Panc1 (cell line): ENCODE measurements at places on chromosomes 5 and 9. TPM values are rescaled to one million over a fixed set of nuclear protein-coding genes. Genes with fewer than 3 reads are reported as not detected.

DNA sequence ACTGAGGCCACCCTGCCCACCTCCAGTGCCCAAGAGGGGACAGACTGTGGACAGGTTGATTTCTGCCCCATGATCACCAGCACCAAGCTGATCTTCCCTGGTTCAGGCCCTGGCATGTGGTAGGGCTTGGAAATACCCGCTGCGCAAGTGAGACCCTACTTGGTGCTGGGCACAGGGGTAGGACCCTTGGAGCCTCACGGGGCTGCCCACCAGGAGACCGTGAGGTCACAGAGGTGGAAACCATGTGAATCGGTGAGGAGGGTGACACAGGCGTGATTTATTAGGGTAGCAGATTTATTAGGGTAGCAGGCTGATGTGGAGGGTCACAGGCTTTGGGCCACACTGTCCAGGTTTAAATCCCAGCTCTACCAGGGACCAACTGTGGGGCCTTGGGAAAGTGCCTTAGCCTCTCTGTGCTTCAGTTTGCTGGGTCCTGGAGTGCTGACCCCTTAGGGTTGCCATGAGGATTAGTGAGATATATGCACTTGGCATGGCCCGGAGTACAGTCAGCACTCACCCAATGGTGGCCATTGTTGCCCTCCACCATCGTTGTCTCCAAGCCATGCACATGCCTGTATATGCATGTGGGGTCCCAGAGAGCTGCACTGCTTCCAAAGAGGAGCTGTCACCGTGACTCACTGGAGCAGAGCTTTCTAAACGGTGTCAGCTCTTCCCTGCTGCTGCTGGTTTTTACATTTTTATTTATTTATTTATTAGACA lies 20.9 kb upstream of the DUSP1 start:
- no peaks in the 10 kb centered on the region for H3K27me3 ChIP-seq
- peak overlapping the region; percentile 87 for H3K27ac ChIP-seq
- DNase-seq, result no peak
- no peaks in the 10 kb centered on the region for H3K36me3 ChIP-seq
- no peak overlapping the region for H3K4me3 ChIP-seq

Gene BTNL9
- 37.5 TPM for total RNA-seq

DNA sequence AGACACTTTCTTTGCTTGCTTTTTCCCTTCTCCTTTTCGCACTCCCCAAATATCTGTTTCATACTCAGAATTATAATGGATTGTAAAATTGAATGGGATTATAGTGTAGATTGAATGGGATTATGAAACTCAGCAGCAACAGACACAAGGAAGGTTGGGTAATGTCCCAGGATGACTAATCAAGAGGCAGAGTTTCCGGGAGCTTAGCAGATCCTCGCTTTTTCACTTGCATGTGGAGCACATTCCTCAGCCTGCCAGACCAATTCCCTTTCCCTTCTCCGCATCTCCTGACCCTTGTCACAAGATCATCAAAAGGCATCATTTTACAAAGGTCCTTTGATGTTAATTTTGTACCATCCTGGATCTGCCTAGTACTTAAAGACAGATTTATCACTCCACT lies 55.1 kb upstream of the SLC1A1 start:
- no peak for DNase-seq
- no peaks in the 10 kb centered on the region for H3K27me3 ChIP-seq
- no peak overlapping the region for H3K27ac ChIP-seq
- no peaks in the 10 kb centered on the region for H3K36me3 ChIP-seq

DNA sequence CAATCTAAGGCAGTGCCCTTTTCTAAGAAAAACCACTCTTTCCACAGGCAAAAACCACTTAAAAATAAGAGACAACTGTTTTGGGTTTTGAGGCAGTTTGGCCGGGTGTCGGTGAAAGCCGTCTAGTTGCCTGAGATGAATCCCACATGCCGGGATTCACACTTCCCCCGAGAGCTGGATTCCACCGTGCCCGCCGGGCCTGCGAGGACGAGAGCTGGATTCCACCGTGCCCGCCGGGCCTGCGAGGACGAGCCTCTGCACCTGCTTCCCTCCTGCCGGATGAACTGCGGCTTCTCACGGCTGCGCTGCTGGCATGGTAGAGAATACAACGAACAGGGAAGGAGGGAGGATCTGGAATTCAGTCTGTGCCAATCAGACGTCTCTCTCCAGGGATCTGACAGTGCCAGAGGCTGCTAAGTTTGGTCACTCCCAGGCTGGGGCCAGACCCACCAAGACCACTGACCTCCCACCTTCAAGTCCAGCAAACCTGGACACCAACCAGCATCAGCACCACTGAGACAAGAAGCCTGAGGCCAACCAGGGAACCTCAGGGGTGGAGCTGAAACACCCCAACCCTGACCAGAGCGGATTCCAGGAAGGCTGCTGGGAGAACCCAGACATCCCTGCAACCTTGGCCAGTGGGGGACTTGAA lies 23.0 kb downstream of the VAV2 start:
- peaks cover 20% of the 10 kb centered on the region for H3K4me1 ChIP-seq
- no peaks in the 10 kb centered on the region for H3K27me3 ChIP-seq
- no peak for DNase-seq
- no peak overlapping the region for H3K27ac ChIP-seq

- DNase-seq, result no peak
- H3K4me3 ChIP-seq, result no peak overlapping the region
- no peaks in the 10 kb centered on the region for H3K27me3 ChIP-seq
- H3K36me3 ChIP-seq, result no peaks in the 10 kb centered on the region
- H3K27ac ChIP-seq, result no peak overlapping the region
Observed at GRCh38 chr5:64318175-64318574, 152.5 kb downstream of the RNF180 start.

DNA sequence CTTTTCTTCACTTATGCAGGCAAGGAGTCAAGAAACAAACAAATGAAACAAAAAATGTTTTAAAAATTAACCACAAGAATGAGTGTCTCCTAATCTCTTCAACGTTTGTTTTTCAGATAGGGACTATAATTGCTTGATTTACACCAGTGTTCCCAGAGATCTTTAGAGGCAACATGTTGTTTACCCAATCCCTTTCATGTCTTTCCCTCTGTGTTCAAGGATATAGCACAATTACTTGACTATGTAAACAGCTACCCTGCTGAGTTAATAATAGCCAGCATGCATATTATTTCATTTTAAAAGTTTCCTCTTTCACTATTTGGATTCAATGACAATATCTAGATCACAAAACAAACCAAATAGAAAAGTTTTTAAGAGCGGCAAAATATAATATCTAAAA lies 25.1 kb upstream of the SHISAL2B start:
- no peak overlapping the region for H3K27ac ChIP-seq
- peaks cover 6% of the 10 kb centered on the region; the same call in 1 of the 2 replicates for H3K27me3 ChIP-seq

- H3K4me3 ChIP-seq, result no peak overlapping the region
- no peaks in the 10 kb centered on the region for H3K27me3 ChIP-seq
- no peak for DNase-seq
- H3K4me1 ChIP-seq, result no peaks in the 10 kb centered on the region
- H3K27ac ChIP-seq, result no peak overlapping the region
- H3K36me3 ChIP-seq, result no peaks in the 10 kb centered on the region
Observed at GRCh38 chr9:82583524-82583923, 479.4 kb downstream of the RASEF start.

Gene PCDHB10
- 0.72 TPM for total RNA-seq

DNA sequence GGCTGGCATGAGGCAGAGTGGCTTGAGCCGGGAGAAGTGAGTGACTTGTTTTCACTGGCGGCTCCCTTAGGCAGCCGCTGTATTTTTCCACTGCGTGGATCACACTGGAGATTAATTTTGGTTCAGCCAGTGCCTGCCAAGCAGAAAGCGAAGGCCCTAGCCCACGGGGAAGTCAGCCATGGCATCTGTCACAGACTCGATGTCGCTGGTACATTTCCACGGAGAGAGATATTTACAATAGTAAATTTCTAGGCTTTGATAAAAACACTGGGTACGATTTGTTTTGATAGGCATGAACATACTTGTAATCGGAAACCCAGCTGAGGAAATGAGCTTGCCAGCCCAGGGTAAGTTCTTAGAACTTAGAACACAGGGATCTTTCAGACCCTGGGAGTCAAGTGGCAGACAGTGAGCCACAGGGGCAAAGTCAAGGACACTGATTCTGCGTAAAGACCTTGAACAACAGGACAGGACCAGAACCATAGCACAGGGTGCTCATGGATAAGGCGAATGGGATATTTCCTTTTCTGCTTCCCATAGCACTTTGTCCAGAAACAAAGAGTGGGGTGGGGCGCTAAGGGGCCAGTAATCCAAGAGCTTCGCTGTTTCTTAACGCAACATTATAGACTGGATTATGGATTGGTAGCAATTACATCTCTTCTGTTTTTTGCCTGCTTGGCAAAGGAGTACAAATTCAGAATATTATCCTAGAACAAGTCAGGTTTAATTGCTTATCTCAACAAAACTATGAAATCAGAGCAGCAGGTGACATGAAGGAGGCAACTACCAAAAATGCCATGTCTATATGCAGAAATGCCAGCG lies 4.5 kb downstream of the DUSP1 start:
- peaks cover 17% of the 10 kb centered on the region for H3K36me3 ChIP-seq
- peak; percentile 71 for DNase-seq
- H3K4me1 ChIP-seq, result peaks cover 36% of the 10 kb centered on the region
- H3K4me3 ChIP-seq, result peak overlapping the region; percentile 97
- peak overlapping the region; percentile 94 for H3K27ac ChIP-seq

- no peaks in the 10 kb centered on the region for H3K36me3 ChIP-seq
- no peaks in the 10 kb centered on the region for H3K27me3 ChIP-seq
- no peak overlapping the region for H3K27ac ChIP-seq
- peak; percentile 42 for DNase-seq
Observed at GRCh38 chr9:34079181-34079580, 30.5 kb upstream of the UBAP2 start.

GRCh38 chr9:33166231-33167083 lies 679 bp downstream of the B4GALT1 start:
- H3K4me3 ChIP-seq, result peak overlapping the region; percentile 81
- peak overlapping the region; percentile 94 for H3K27ac ChIP-seq
- no peak for DNase-seq
- H3K36me3 ChIP-seq, result no peaks in the 10 kb centered on the region
- H3K27me3 ChIP-seq, result no peaks in the 10 kb centered on the region

GRCh38 chr5:176855598-176855997 lies 43.5 kb downstream of the HK3 start:
- no peaks in the 10 kb centered on the region; the same call in 1 of the 2 replicates for H3K27me3 ChIP-seq
- H3K4me3 ChIP-seq, result no peak overlapping the region
- no peak for DNase-seq
- no peak overlapping the region for H3K27ac ChIP-seq
- H3K36me3 ChIP-seq, result no peaks in the 10 kb centered on the region
- H3K4me1 ChIP-seq, result no peaks in the 10 kb centered on the region

DNA sequence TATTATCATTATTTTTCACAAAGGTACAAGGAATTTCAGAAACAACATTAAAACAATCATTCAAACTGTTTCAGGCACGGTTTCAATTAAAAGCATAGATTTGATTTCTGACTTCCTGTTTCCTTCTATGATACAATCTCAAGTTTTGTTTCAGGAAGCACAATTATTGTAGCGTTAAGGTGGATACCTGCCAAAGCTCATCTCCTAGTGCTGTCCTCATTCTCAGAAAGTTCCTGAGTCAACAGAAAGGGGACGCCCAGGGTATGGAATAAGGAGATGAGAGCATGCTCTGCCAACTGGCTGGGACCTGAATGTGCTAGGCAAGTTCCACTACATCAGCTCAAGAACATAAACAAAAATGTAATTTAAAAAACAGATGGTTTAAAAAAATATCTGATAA lies 2.0 kb upstream of the TRIM14 start:
- DNase-seq, result no peak
- H3K27ac ChIP-seq, result no peak overlapping the region
- H3K36me3 ChIP-seq, result no peaks in the 10 kb centered on the region
- H3K4me3 ChIP-seq, result no peak overlapping the region
- H3K4me1 ChIP-seq, result no peaks in the 10 kb centered on the region

DNA sequence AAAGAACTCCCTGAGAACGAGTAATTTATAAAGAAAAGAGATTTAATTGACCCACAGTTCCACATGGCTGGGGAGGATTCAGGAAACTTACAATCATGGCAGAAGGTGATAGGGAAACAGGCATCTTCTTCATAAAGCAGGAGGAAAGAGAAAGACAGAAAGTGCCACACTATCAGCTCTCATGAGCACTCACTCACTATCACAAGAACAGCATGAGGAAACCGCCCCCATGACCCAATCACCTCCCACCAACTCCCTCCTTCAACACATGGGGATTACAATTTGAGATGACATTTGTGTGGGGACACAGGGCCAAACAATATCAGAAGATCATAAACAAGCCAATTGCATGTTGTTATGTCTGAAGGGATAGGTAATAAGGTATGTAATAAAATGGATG lies 935.9 kb upstream of the COX7C start:
- no peak overlapping the region for H3K27ac ChIP-seq
- no peaks in the 10 kb centered on the region for H3K27me3 ChIP-seq
- H3K4me1 ChIP-seq, result no peaks in the 10 kb centered on the region
- DNase-seq, result no peak
- H3K36me3 ChIP-seq, result no peaks in the 10 kb centered on the region
- H3K4me3 ChIP-seq, result no peak overlapping the region
